ENCODE measurements at places on chromosomes 1 and 21.

DNA sequence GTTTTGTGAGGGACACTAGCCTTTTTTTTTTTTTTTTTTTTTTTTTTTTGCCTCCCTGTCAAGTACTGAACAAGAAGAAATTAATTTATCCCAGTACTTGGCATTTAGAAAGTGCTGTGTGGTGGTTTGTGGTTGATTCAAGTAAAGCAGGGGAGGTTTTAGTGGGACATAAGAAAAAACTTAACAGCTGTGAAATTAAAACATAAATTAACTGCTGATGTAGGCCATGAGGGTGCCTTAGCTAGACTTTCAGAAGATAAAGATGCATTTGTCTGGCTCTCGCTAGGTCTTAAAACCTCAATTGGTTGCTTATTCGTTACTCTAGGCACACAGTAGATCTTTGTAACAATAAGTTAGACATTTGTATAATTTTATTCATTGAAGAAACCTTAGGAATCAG is 52.3 kb downstream of the SPATA46 start:
- no peak for DNase-seq

- no peak for DNase-seq
These were observed 5.9 kb downstream of the ITLN1 start for GRCh38 chr1:160879056-160879455.

GRCh38 chr1:211732293-211732980 is 57.0 kb upstream of the NEK2 start:
- DNase-seq, result no peak

- no peak for DNase-seq
These were observed 12.5 kb downstream of the AGRN start for GRCh38 chr1:1032424-1032823.

DNA sequence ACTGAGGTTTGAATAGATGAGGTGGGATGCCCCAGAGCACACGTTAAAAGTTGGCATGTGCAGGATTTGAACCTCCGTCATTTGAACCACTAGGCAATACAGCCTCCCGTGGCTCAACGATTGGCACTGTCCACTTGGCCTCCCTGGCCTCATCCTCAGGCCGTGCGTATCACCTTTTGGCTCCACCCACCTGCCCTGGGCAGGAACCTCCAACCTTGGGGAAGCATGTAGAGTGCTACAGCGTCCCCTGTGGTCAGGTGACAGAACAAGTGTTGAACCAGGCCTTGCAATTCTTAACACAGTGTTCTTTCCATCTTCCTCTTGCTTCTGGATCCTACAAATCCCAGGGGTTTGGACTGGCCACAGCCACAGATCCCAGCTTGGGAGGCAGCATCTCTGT is 112.6 kb downstream of the PAX7 start:
- DNase-seq, result no peak

- DNase-seq, result no peak
These were observed 225.6 kb upstream of the FGGY start for GRCh38 chr1:59071289-59071688.

- DNase-seq, result no peak
These were observed 18.6 kb downstream of the CDC42BPA start for GRCh38 chr1:227299688-227300087.

- DNase-seq, result no peak
These were observed 37.5 kb upstream of the RCAN3 start for GRCh38 chr1:24465099-24465498.

GRCh38 chr1:41493117-41493536 is 8.6 kb upstream of the EDN2 start:
- no peak for DNase-seq

GRCh38 chr1:90291431-90292216 is 296.7 kb downstream of the ZNF326 start:
- no peak for DNase-seq

DNA sequence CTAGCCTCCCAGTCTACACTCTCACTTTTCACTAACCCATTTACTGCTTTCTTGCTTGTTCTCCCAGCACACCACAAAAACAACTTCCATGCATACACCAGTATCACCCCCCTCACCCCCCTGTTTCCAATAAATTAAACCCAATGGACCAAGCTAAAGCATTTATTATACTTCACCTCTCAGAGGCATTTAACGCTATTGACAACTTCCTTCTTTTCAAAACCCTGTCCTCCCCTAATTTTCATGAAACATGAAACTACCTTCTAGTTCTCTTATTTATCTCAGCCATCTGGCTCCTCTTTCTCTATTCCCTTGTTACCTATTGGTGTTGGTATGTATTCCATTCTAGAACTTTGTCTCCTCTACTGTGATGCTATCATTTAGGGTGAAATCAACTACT is 32.3 kb downstream of the PTPRC start:
- no peak for DNase-seq

GRCh38 chr1:204503122-204503912 is 8.7 kb upstream of the PIK3C2B start:
- no peak for DNase-seq

DNA sequence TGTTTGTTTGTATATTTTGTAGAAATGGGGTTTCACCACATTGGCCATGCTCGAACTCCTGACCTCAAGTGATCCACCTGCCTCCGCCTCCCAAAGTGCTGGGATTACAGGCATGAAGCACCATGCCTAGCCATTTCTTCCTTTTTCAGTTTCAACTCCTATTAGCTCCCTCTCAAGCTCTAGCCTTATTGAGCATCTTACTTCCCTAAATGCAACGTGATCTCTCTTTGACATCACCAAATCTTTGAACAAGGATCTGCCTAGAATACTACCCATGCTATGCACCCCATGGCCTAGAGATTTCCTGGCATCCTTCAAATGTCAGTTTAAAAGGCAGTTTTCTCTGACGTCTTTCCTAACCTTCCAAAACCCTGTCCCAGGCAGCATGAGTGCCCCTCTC is 91.1 kb upstream of the NR5A2 start:
- DNase-seq, result no peak

- no peak for DNase-seq
These were observed 327.7 kb downstream of the SMYD3 start for GRCh38 chr1:246179401-246179800.

DNA sequence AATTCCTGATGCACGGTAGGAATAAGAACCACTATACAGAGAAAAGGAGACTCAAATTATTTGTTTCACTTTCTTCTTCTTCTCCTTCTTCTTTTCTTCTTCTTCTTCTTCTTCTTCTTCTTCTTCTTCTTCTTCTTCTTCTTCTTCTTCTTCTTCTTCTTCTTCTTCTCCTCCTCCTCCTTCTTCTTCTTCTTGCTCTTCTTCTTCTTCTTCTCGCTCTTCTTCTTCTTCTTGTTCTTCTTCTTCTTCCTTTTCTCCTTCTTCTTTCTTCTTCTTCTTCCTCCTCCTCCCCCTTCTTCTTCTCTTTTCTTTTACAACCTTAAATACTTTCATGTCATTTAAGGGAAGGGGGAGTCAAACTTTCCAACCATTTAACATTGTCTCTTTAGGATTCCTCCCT is 11.0 kb upstream of the GPR88 start:
- DNase-seq, result no peak

- DNase-seq, result no peak
These were observed 103.3 kb downstream of the RAVER2 start for GRCh38 chr1:64848136-64848535.

DNA sequence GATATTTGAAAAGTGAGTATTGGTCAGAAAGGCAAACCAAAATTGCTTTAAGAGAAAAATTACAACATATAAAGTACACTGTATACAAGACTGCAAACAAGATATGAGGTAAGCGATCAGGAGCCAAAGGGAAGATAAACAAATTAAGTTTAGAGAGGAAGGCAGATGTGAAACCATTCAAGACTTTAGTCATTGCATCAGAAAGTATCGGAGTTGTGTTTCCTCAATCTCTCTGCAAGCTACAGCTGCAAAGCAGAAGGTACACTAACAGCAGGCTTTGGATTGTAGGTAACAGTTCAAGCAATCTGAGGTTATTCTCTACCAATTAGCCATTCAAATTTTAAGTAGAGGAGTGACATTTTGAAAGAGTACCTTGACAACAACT is 21.3 kb upstream of the TLCD4 start:
- DNase-seq, result no peak

GRCh38 chr1:37596182-37596667 is 488 bp upstream of the GNL2 start:
- DNase-seq, result no peak

GRCh38 chr1:58824753-58825389 is 41.0 kb upstream of the JUN start:
- no peak for DNase-seq

GRCh38 chr1:154856544-154856943 is 13.5 kb downstream of the KCNN3 start:
- DNase-seq, result no peak

DNA sequence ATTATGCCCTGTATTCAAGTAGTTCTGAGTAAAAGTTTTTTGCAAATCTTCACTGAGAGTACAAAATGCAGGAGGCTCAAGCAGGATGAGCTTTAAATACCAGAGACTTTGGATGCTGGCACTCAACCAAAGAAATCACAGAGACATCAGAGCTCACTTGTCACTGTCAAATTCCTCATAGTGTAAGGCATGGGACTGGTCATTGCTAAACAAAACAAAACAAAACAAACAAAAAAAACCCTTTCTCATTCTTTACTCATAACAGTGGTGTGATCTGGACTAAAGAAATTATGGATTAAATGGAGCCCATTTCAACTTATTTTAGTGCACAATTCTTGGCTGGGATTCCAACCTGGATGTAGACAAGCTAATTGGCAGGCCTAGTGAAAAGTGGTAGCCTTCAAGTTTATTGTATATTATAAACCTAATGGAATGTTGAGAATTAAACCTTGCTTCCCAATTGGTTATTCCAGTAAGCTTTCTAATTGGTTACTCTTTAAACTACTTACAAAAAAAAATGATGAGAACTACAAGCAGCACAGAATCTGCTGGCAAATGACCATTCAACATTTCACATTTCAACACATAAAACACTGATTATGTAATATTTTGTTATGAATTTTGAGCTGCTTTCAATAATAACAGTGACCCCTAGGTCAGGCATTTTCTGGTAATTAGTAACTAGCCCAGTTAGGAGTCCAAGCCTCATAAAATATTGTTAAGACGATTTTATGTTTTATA is 30.6 kb upstream of the NEK7 start:
- DNase-seq, result no peak

All from T-helper 17 cell (primary cell).